ENCODE measurements at places on chromosomes 6 and 20.

DNA sequence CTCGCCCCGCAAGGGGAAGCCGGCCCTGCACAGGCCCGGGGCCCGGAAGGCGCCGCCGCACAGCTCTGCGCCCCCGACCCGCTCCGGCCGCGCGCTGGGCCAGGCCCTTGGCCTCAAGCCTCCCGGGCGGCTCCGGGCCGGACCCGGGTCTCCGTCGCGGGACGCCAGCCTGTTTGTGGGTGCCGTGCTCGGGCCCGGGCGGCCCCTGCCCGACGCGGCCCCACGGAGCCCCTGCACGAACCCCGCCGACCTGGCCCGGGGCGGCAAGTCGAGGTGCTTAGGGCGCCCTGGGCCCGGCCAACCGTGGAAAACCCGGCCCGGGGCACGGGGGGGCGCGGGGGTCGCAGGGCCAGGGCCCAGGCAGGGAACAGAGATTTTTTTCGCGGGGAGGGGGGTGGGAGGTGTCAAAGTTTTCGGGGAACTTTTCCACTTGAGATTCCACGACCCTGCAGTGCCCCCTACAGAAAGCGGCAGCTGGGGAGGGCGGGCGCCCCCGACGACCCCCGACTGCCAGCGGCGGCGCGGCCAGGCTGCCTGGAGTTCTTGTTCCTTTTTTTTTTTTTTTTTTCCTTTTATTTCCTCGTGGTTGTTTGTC is 805 bp upstream of the STX16 start:
- DNase-seq, result peak; percentile 24

DNA sequence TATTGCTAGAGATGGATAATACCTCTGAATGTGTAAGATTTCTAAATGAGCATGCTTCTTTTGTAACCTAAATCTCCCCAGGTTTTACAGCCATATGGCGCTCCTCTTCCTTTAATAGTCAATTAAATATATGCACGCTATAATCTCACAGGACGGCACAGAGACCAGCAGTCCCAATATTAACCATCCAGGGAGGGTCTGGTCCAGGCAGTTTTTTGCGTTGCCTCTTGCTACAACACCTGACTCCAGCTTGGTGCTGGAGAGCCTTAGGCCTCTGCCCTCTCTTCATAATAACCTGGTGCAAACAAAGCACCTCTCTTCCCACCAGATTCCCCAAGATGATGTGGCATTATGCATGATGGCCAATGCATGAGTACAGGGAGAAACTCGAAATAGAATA is 183.4 kb downstream of the LY86 start:
- DNase-seq, result no peak

- no peak for DNase-seq
These were observed 394 bp downstream of the AKAP12 start for GRCh38 chr6:151240036-151240685.

GRCh38 chr6:162109480-162110050 is 618.0 kb downstream of the PRKN start:
- no peak for DNase-seq

DNA sequence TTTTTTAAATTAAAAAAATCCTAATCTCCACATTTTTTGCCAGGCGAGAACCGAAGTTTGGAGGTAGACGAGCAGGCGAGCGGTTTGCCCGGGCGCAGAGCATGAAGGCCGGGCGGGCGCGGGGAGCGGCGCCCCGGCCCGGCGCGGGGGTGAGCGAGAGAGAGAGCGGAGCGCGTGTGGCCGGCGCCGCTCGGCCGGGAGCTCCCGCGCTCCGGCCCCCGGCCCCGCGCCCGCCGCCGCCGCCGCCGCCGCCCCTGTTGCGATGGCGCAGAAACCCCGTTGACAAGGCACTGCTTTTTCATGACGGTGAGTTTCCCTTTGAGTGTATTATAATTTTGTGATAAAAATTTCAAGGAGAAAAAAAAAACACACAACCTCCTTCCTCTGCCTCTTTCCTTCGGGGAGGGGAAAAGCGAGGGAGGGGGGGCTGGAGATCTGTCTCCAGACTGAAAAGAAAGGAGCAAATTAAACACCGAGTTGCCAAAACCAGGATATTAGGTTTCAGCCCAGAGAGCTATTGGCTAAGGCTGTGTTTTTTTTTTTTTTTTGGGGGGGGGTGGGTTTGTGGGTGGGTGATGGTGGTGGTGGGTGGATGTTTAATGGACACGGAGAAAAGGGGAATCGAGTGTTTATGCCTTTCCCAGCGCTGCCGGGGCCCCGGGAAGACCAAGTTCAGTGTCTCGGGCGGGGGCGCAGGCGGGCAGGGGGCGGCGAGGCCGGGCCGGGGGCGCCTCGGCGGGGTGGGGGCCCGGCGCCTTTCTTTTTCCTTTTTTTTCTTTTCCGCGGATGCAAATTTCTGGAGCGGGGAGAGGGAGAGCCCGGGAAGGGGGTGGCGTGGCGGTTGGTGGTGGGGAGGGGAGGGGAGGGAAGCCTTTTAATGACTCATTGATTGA is at the start of gene BICRAL:
Gene BICRAL (plus strand): TSS at position 257 of the 893 bp plus-strand sequence. CDS start 39,971 bp downstream, outside the sequence.
- DNase-seq, result peak; percentile 55

DNA sequence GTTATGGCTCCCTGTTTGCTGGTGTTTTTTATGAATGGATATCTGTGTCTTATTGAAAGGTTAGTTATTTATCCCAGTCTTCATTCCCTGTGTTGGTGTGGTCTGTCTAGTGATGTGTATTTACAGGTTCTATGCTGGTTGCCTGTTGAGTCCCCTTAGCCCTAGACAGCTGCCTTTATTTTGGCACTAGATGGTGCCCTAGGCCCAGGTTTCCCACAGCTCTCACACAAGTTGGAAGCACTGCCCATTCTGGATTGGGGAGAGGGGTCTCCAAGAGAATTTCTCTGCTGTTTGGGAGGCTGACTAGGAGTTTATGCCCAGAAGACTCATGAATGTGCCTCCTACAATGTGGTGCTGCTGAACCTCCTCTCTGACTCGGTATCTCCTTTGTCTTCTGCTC is 12.4 kb downstream of the GRM1 start:
- no peak for DNase-seq

DNA sequence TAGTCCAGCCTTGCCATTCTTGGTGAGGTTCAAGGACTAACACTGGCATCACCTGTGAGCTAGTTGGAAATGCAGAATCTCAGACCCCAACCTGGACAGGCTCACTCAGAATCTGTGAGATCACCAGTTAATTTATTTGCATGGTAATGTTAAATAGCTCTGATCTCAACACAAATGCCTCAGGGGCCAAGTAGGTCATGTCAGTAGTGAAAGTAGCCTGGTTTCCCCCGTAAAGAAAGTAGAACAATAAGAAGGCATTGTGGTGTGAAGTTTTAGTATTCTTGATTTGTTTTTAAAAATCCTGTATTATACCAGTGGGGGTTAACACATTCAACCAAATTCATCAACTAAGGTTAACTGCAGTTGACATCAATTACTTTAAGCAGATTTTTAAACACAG is 105.5 kb downstream of the PPP1R14C start:
- no peak for DNase-seq

GRCh38 chr6:134039116-134039515 is 13.3 kb downstream of the SLC2A12 start:
- DNase-seq, result no peak

GRCh38 chr6:55566036-55566710 is 12.8 kb downstream of the HMGCLL1 start:
- DNase-seq, result no peak

DNA sequence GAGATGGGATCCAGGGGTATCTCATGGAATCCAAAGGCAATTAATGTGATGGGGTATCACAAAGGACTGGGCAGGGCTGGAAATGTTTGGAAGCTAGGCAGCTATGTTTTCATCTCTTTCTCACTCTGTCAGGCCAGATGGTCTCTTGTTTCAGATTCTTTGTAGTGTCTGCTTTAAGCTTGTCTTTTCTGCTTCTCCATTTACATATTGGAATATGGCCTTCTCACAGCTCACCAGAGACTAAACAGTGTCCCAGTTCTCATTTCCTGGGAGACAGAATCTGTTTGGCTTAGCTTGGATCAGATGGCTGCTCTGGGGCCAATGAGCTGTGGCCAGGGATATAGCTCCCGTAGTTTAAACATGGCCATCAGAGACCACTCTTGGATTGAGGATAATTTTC is 78.9 kb downstream of the SLC35F1 start:
- no peak for DNase-seq

GRCh38 chr20:37226889-37227288 is 34.7 kb downstream of the GHRH start:
- DNase-seq, result no peak

DNA sequence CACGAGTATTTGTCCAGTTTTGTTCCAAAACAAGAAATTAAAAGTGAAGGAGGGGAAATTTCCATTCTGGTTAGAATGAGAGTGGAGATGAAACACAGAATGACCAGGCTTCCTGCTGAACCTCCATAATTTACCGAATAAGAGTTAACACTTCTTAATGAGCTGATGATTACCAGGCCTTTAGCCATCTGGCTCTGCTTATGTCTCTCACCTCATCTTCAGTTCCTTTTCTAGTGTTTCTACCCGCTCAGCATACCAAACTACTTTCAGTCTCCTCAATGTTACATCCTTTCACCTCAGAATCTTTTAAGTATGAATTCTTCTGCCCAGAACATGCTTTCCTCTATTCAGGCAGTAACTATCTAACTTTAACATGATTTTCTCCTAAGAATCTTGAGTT is 209.0 kb upstream of the RSPO3 start:
- DNase-seq, result no peak

GRCh38 chr20:53884859-53885541 is 185.4 kb downstream of the BCAS1 start:
- DNase-seq, result peak; percentile 48

- DNase-seq, result no peak
These were observed 39.0 kb downstream of the DSE start for GRCh38 chr6:116409756-116410155.

GRCh38 chr6:44284121-44284520 is 13.9 kb downstream of the TMEM151B start:
- DNase-seq, result no peak

DNA sequence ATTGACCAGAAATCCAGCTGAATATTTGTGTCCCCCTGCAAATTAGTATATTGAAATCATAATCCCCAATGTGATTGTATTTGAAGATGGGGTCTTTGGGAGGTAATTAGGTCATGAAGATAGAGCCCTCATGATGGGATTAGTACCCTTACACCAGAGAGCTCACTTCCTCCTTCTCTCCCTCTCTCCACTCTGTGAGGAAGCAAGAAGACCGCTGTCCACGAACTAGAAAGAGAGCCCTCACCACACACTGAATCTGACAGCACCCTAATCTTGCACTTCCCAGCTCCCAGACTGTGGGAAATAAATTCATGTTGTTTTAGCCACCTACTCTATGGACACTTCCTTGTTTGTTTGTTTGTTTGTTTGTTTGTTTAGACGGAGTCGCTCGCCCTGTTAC is 11.9 kb upstream of the PLAGL1 start:
- DNase-seq, result no peak

- DNase-seq, result no peak
These were observed 31.1 kb downstream of the ABT1 start for GRCh38 chr6:26627843-26628242.

- no peak for DNase-seq
These were observed 19.2 kb downstream of the ADRM1 start for GRCh38 chr20:62321975-62322374.

DNA sequence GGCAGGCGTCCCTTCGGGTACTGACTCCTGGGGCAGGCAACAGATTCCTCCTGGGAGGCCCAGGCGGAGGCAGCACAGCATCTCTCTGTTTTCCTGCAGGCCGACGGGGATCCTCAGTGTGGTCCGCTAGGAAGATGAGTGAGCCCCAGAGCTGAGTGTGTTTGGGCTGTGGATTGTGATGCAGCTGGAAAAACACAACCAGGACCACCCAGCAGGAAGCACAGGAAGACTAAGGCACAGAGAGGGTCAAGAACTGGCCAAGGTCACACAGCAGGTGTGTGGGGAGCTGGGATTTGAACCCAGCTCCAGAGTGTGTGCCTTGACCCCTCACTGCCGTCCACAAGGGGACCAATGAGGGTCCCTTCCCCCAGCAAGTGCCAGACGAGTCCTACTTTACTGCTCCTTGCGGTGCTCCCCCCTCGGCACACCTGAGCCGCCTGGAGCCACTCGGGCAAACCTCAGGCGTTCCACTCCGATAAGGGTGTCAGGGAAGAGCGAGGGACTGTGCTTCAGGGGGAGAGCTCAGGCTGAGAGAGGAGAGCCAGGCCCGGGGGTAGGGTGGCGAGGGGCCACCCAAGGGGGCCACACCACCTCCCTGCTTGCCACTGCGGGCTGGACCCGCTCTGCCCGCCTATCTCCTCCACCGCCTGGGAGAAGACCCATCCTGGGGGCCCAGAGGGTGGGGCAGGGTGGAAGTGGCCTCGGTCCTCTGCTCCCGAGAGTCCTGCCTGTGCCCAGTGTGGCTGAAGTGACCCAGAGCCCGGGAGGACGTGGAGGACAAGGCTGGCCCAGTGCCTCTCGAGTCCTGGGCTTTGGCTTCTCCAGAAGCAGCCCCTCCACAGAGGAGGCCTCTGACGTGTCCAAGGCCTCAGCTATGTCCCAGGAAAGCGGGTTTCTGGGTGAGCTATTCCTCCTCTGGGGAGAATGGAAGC is 63.3 kb downstream of the YTHDF1 start:
- DNase-seq, result no peak

- no peak for DNase-seq
These were observed 27.7 kb downstream of the MAP3K5 start for GRCh38 chr6:136764517-136764993.

DNA sequence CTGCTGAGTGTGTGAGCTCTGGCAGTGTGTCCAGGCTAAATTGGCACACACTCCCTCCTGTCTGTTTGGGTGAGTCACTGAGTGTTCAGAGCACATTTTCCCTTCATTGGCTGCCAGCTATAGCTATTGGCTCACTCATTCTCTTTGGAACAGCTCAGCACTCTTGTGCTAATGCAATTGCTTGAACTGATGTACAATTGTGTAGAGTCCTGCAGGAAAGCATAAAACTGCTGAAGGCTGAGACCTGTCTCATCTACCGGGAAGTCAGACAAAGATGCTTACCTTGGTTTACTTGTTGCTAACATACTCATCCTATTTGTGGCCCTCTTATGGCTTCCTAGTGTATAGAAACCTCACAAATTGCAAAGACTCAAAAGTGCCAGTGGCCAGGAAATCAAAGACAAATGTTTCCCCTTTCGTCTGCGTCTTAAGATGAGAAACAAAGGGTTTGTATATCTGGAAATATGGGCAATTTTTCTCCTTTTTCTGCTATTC is 351.0 kb downstream of the BCKDHB start:
- DNase-seq, result no peak

DNA sequence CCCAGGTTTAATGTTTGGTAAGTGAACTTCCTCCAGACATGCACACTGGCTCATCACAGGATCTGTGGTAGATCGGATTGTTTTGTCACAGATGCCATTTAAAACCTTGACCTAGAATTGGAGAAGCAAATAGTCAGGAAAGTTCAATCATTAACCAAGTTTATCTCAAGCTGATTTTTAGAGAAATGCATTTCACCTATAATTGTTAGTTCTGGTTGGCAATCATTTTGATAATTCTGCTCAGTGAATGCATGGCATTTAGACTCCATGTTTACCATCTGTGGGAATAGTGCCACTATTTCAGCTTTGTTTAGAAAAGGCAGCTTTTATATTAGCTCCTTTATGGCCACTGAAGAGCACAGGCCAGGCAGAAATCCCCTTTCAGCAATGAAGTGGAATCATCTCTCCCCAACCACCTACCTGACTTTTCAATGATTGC is 73.9 kb upstream of the IPCEF1 start:
- DNase-seq, result no peak

- no peak for DNase-seq
These were observed 18.8 kb downstream of the CARMIL1 start for GRCh38 chr6:25297823-25298522.

- DNase-seq, result no peak
These were observed 5.4 kb downstream of the TRIM26 start for GRCh38 chr6:30207619-30208295.

All from activated T-helper 9 cell treated with anti-CD3 and anti-CD28 coated beads, Interleukin-2, amount 50 U/mL, for 16 hours (primary cell).